ENCODE measurements at places on chromosomes 3 and 15.

- DNase-seq, result peak; percentile 87
Observed at GRCh38 chr3:129001101-129001805, at the start of gene EFCC1. TSS of gene EFCC1 (plus strand) at chr3:129001304. CDS start at chr3:129001629, 325 bp downstream.

DNA sequence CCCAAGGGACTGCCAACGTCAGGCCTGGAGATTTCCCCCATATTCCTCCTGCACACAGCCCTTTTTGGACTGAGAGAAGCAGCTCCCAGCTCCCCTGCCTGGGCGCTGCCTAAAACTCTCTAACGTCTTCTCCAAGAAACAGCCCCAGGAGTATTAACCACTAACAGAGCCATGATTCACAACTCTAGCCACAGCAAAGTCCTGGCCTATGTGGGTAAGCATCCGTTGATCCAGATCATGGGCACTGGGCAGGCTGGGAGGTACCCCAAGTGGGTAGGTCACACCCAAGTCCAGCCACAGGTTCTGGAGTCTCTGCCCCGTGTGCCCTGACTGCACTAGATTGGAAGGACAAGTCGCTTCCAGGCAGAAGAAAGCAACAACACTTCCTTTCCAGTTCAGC is 31.9 kb downstream of the NBEAL2 start:
- no peak for DNase-seq

DNA sequence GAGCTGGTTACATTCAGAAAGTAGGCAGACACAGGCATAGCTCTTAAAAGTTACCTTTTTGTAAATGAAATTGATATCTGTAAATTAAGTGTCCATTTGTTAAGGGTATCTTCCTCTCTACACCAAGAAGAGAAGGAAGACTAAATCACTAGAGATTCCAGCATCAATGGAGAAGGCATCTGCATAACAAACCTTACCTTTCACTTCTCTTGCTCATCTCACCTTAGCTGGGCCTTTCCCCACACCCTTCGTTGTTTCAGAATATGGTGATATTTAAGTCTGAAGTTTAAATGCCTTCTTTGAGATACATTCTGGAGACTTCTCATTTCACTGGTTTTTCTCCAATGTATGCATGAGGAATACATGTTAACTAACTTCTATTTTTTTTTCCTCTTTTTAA is 54.5 kb upstream of the TGFBR2 start:
- DNase-seq, result no peak

GRCh38 chr15:101494251-101494796 is 4.8 kb upstream of the PCSK6 start:
- no peak for DNase-seq

DNA sequence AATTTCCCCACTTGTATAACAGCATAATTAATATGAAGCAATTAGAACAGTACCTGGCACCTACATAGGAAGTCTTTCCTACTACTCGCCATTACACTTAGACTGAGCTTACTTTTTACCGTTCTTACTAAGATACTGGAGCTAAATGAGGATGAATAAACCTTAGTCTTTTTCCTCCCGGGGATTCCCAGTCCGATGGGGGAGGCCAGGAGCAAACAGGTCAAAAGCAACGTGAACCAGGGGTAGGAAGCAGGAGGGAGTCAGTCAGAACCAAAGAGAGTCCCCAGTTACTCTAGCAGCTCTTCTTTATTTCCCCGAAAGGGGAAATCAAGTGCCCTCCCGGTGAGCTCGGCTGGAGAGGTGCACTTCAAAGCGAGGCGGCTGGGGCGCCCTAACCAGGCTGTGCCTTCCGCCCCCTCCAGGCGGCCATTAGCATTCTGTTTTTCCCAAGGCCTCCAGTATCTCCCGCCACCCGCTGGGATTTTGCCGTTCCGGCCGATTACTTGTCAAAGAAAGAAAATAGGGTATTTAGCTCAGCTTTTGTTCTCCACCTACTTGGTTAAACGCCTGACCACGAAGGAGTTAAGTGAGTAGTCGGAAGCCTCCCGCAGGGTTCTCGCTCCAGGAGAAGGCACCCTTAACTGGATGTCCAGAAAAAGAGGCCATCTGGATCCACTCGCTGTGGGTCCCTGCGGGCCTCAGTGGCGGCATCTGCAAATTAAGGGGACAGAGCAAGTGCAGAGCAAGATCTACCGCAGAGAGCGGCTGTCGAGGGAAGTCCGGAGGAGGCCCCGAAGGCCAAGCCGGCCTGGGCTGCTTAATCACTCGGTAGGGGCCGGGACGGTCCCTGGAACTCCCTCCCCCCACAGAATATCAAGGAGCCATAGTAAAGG is 6.3 kb upstream of the EOMES start:
- no peak for DNase-seq

Measured in heart left ventricle (tissue), 16 donors.